ENCODE measurements at places on chromosomes 13 and 19.

- ATAC-seq, result no peak
Measured at GRCh38 chr19:39263912-39264305, 4.3 kb upstream of the IFNL2 start.

DNA sequence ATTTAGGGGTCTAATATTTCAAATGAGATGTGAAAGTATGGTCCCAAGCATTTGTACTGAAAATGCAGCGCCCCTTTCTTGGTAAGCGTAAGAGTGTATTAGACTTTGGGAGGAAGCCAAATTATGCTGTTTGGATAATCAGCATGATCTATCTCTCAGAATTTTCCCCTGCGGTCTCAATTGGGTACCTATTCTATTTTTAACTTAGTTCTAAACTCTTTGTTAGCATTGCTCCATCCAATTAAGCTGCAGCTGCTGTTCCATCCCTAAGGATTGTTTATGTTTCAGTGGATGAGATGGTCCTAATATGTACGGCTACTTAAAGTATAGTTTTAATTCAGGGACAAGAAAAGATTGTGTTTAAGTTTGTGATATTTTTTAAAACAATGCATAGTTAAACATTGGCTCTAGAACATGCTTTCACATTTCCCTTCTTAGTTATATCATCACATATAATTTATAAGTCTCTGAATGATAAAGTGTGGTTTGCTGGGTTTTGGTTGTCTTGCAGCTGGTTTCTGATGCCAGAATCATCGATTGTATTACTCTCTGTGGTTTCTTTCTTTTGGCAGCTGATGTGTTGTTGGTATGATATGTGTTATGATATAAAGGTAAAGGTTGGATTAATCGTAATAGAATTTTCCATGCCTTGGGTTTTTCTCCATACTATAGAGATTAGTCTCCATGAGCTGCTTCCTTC is 15.0 kb downstream of the POLR1D start:
- ATAC-seq, result no peak

DNA sequence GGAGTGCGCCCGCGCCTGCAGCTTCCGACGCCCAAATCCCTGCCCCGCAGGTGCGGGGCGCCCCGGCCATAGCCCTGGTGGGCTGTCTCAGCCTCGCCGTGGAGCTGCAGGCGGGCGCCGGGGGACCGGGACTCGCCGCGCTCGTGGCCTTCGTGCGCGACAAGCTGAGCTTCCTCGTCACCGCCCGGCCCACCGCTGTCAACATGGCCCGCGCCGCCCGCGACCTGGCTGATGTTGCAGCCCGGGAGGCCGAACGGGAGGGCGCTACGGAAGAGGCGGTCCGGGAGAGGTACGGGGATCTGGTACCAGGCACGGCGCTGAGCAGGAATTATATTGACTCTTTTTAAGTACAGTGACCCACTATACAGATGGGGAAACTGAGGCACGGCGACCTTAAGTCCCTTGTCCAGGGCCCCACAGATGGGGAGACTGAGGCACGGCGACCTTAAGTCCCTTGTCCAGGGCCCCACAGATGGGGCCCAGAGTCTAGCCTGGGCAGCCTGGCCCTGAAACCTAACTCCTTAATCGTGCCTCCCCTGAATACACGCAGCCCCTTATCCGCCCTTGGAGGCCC is 586 bp downstream of the MRI1 start:
- peak; percentile 43 for ATAC-seq

DNA sequence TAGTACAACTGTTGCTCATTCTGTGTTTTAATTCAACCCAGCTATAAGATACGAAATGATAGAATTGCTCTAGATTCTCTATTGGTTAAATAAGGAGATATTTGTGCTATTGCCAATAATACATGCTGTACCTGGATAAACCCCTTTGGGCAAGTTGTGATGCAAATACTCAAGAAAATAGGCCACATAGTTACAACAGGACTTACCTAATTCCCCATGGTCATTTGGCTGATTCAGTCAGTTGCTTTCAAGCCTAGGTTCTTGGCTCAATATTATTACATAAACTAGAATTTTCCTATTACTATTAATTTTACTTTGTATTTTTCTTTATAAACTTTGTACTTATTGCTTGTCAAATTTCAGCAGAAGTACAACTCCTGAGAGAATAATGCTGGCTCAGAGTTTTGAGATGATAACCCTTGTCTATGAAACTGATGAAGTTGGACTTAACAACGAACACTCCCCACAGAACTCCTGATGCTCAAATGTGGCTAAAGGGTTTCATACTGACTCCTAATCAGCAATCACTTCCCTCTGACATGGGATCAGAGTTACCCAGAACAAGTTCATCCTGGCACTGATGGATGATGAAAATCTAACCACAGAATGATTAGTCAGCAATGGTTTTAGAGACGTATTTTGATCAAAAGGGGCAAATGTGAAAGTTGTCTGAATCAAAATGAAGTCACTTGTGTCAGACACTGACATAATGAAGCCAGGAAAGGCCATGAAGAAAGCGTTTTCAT is 221.1 kb downstream of the ITGBL1 start:
- no peak for ATAC-seq

DNA sequence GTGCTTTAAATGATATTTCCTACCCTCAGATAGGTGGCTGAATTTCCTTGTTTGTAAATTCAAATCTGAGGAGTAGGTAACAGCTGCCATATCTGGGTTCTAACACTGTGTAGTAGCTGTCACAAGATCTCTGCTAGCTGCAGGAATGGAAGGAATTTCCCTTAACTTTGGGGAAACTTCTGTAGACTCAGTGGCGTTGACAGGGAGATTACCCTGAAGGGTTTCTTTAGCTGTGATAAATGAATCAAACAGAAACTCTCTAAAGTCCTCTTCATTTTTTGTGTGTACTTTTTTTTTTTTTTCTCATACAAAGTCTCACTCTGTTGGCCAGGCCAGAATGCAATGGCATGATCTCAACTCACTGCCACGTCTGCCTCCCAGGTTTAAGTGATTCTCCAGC is 5.3 kb upstream of the EPSTI1 start:
- peak; percentile 80 for ATAC-seq

DNA sequence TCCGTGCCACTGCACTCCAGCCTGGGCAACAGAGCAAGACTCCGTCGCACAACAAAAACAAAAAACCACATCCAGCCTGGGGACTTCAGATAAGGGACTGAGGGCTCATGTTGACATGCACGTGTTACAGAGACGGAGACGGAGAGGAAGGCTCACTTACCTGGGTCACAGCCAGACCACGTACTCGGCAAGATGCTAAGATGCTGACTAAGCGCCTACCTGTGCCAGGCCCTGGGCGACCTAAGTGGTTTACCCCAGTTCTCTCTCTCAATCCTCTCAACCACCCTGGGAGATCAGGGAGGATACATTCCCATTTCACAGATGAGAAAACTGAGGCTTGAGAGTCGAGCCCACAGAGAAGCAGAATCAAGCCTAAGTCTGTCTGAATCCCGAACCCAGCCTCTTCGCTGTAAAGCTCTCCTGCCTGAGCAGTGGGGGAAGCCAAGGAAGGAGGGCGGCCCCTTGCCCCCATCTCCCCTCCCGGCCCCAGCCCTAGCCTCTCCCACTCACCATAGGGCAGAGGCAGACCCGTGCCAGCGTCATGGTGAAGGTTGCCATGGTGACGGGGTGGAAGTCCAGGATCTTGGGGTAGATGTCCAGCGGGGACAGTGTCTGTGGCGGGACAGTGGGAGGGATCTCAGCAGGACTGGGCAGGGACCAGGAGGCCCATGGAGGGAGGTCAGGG is 13.5 kb downstream of the ERCC2 start:
- ATAC-seq, result no peak

DNA sequence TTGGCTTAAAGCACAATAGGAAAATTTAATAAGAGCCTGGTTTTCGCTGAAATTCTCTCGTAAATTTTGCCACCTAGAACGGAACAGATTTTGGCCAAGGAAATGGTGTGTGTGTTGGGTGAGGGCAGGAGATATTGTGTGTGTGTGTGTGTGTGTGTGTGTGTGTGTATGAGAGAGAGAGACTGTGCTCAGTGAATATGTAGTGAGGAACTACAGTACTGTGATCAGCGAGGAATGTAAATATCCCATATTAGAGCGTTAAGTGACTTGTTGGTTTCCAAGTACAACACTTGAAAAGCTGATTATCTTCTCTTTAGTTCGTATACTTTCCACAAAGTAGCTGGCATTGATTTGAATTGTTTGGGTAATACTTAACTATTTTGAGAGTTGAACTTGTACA is 738.9 kb downstream of the PCDH9 start:
- ATAC-seq, result no peak

GRCh38 chr13:113802761-113803160 is 43.7 kb downstream of the TMEM255B start:
- no peak for ATAC-seq

- ATAC-seq, result peak; percentile 22
Measured at GRCh38 chr13:98752467-98753290, at the start of gene SLC15A1. TSS of gene SLC15A1 (minus strand) at chr13:98752672. CDS start at chr13:98752598, 74 bp downstream.

- no peak for ATAC-seq
Measured at GRCh38 chr13:99572921-99573320, 71.6 kb downstream of the TM9SF2 start.

GRCh38 chr13:54029226-54029625 is 1000.6 kb downstream of the OLFM4 start:
- no peak for ATAC-seq

DNA sequence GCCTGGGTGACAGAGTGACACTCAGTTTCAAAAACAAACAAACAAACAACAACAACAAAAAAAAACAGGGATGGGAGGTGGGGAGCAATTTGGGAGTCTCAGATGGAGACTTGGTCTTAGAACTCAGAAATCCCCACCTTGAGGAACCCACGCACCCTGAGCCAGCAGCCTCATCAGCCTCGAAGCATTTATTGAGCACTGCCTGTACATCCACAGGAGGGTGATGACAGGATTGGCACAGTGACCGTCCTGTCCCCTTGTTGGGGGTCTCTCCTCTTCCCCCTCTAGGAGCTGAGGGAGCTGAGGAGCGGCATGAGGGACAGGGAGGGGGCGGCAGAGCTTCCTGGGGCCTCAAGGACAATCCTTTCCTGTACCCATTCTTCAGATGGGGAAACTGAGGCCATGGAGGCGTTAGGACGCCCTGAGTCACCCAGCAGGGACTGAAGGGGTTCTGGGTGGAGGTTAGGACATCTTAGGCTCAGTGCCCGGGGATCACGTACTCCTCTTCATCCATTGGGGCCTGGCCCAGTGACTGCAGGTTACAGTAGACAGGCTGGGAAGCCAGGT is 5.6 kb downstream of the GDF15 start:
- ATAC-seq, result no peak

GRCh38 chr13:94122300-94122915 is 357.1 kb downstream of the DCT start:
- ATAC-seq, result no peak

DNA sequence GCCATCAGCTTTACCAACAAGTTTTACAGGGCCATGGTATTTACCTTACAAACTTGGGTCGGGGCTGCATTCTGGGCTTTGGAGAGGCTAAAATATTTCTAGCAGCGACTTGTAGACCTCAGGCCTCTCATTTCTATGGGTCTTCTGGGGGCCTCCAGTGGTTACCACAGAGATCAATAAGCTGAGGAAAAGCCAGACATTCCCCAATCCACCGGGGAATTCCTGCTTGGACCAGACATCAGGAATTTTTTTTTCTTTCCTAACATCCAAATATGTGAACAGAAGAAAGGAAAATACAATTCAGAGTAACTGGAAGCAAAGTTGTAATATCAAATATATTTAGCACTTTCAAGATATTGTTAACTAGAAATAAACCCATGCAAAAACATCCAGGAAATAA is 1.5 kb downstream of the DZIP1 start:
- ATAC-seq, result no peak

DNA sequence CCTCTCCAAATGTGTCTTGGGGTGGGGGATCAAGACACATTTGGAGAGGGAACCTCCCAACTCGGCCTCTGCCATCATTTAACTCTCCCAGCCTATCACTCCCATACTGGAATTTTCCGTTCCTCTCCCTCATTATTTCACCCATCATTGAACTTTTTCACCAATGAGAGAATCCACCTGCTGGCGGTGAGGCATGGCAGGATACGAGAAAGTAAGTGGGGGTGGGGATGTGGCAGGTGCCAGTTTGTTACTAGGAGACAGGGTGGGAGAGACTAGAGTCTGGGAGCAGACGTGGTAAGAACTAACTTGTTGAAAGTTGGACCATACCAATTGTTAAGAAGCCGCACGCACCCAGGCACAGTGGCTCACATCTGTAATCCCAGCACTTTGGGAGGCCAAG is 6.9 kb downstream of the GIPR start:
- no peak for ATAC-seq

GRCh38 chr13:82878536-82878935 is 1003.7 kb downstream of the SLITRK1 start:
- ATAC-seq, result no peak

GRCh38 chr13:102128216-102128810 is 273.5 kb downstream of the FGF14 start:
- peak; percentile 81 for ATAC-seq

DNA sequence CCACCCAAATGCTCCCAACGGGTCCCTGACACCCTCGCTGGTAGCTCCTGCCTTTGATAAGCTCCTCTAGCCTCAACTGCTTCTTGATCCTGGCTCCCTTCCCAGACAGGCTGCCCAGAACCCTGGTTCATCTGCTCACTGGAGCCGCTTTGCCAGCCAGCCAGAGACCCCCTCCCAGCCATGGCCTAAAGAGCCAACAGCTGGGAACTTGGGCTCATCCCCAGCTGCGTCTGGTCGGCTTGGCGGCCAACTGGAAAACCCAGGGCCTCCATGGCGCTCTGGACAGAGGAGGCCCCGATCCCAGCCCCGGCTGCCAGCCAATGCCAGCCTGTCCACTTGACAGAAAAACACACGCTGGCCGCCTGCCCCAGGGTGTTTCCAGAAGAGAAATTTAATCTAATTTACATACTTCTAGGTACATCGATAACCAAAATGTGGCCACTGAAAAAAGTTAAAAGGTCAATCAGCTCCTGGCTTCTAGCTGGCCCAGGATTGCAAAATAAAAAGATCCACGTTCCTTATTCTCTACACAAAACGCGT is 3.0 kb upstream of the AKAP8L start:
- no peak for ATAC-seq

- peak; percentile 58 for ATAC-seq
Measured at GRCh38 chr13:99062593-99062992, 84.7 kb upstream of the DOCK9 start.

DNA sequence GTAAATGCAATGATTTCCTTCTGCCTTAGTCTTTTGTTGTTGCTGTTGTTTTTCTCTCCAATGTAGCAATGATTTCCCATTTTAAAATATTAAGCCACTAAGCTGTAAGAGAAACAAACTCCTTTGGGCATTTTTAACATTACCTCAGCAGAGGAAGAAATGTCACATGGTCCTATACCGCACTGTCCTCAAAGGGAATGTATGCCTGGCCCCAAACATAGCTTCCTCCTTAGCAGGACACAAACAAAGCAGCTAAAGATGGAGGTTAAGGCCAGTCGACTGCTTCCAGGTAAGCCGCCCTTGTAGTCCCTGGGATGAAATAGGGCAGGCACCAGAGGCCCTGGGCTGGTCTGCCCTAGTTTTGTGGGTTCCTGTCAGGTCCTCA is 249.0 kb downstream of the TSHZ3 start:
- no peak for ATAC-seq

- ATAC-seq, result no peak
Measured at GRCh38 chr13:67880916-67881315, 650.8 kb upstream of the PCDH9 start.

DNA sequence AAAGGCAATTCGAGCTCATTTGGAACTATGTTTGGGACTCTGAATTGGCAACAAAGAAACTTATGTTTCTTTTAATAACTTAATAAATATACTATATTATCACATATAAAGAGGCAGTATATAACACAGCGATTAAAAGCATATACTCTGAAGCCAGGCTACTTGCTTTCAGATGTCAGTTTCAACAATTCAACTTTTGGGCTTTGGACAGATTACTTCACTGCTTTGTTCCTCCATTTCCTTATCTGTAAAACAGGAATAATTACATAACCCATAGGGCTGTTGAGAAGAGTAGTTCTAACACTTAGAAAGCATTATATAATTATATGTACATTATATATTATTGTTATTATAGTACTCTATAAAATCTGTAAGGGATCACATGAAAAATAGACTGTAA is 107.2 kb downstream of the EDNRB start:
- ATAC-seq, result no peak

All from SK-N-SH treated with all-trans-retinoic acid at 6 μM for 48 hours (cell line).